Globus pallidus (tissue), 1 donor: ENCODE measurements at places on chromosomes 7 and 10.

GRCh38 chr7:130951976-130952876, 218.2 kb upstream of the KLF14 start:
- no peak for DNase-seq

DNA sequence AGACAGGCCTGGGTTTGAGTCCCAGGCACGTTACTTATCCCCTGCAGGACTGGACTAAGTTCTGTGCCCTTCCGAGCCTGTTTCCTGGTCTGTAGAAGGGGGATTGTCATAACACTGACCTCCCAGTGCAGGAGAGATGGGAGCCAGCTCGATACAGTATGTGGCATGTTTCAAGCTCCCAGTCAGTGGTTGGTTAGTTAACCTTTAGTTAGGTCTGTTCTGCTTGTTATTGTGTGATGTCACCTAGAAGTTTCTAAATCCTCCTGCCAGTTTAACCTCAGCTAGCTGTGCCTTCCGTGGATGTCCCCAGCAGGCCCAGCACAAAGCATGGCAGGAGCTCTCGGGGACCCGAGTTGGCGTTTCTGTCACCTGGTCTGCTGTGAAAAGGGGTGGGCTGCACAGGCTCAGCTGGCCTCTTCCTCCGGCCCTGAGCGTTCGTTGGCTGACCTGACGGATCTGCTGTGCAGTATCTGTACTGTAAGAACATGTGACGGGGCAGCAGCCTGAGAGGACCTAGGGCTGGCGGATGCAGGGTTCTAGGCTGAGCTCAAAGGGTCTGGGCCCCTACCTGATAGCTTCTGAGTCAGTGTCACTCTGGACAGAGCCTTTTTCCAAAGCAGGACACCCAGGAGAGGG, 53.0 kb downstream of the SPOCK2 start:
- no peak for DNase-seq

DNA sequence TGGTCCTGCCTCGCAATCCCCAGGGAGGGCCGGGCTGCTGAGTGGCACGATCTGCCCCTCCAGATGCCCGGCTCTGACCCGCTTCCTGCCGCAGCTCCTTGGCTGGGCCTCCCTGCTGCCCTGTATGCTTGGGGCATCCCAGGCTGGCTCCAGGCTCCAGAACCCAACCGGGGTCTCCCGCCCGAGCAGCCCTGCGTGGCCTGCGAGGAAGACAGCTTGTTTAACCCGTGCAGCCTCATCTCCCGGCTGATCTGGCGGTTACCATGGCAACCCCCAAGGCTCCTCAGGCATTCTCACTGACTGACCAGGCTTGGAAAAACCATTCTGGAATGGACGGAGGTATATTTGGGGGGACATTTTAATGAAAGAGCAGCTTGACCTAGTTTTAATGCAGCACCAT, 232.4 kb upstream of the MYO3A start:
- DNase-seq, result no peak

- DNase-seq, result peak; percentile 51
These were observed 39.0 kb upstream of the IFRD1 start for GRCh38 chr7:112411186-112411795.

DNA sequence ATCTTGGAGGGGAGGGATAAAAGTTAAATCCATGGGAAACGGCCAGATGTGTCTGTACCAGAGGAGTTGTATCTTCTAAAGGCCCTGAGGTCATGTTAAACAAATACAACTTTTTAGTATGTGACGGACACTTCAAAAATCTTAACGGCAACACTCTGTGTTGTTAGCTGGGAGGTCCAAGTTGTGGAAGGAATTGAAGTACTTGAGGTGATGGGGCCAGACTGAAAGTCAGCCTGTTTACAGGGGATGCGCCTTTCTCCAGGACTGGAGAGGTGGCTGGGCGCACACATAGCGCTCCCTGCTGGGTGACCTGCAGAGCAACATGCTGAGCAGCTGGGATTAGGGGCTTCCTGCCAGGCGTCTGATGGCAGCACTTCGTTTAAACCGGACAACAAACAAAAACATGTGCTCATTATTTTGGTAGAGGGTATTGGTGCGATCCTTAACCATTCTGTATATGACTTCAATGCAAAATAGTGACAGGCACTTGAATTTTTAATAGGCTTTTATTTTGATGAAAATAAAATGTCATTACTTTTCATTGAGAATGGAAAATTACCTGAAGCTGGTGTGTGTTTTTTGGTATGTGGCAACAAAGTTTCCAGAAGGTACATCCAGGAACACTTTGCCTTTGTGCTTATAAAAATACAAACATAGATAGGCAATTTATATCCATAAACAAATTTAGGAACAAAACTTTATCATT, 198.2 kb downstream of the MLLT10 start:
- peak; percentile 74 for DNase-seq
